CD4-positive, alpha-beta T cell treated with Interleukin-12 subunit alpha and Interleukin-12 subunit beta, for 1 hour (primary cell): ENCODE measurements at places on chromosomes 4 and X.

- DNase-seq, result no peak
Observed at GRCh38 chr4:6595897-6596537, 21.0 kb downstream of the MAN2B2 start.

DNA sequence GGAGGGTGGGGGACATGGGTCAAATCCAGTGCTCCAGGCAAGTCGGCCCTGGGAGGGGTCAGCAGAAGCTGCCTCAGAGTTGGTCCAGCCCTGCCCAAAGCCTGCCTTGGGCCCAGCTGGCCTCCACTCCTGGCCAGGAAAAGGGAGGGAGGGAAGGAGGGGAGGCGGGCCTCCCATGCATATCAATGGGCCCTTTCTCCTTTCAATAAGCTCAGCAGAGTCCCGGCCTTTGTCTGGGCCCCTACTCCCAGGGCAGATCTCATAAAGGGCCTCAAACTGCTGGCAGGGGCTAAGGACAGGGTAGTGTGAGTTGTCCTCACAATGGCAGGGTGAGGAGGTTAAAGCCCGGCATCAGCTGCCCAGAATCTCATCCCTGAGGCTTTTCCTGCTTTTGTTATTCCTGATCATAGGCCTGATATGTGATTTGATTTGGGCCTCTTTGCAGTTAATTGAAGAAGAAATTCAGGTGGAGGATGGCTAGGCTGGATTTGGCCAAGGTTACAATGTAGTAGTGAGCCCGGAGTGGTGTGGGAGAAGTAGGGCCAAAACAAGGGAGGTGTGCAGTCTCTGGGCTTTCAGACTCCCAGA lies 121.1 kb upstream of the ATP6AP2 start:
- no peak for DNase-seq

DNA sequence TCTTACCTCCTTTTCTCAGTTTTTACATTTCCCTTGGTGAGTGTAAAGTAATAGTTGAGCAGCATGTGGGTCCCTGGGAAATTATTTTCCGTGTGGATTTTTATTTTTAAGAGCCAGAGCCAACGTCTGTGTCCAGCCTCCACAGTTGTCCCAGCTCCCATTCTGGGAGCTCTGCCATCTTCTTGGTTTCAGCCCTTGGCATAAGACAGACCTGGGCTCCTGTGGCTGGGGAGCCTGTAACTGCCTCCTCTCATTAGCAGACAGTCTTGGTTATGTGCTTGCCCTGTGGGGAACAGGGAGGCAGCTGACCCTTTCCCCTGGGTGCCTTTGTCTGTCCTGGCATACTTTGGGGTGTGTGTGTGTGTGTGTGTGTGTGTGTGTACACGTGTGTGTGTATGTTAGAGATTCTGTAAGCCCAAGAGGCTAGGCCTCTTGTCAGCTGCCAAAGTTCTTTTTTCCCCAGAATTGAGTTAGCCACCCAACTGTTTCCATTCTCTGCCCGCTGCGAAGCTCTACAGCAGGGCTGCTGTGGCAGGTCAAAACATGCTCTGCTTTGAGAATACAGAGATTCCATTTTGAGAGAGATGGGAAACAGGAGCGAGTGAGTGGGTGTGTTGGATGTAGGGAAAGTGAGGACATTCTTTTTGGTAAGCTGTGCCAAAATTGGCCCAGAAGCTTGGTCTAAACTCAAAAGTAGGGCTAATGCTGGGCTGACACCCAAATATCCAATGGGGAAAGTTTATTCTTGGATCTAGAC lies 140.7 kb downstream of the TMEM164 start:
- DNase-seq, result no peak

DNA sequence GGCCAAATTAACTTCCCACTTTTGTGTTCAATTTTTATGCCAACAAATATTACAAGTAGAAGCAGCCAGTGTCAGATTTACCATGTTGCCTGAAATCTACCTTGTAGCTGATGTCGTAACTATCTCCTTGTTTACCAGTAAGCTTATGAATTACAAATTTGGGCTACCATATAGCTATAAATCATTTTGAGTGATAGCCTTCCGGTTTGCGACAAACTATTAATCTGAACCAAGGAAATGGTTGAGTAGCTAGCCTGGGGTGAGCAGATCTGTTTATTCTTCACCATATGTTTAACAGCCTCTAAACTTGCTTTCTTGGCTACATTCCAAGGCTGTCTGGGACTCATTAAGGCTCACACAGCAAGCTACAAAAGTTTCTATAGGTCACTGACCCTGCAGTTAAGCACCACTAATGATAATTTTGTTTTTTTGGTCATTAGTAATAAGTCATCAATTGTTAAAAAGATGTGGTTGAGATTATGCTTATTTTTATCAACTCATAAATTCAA lies 218.7 kb upstream of the SPOCK3 start:
- DNase-seq, result no peak

GRCh38 chr4:30945586-30945985 lies 225.4 kb downstream of the PCDH7 start:
- no peak for DNase-seq

- no peak for DNase-seq
Observed at GRCh38 chrX:46500054-46500453, 45.2 kb downstream of the ZNF674 start.

- peak; percentile 1 for DNase-seq
Observed at GRCh38 chrX:81377329-81377728, 175.4 kb downstream of the SH3BGRL start.

DNA sequence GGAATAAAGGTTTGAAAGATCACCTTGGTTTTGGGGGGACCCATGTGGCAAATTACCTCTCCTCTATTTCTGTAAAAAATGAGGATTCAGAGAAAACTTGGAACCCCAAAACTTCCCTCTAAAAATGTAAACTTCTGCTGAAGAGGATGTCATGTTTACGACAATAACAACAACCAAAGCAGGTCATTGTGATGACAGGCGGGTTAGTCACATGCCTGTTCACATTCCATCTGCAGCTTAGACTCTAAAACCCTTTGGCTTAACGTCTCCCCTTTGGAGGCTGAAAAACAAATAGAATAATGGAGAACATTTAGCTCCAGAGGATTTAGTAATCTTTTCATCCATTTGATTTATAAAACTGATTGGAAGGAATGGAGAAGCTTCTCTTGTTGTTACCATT lies 75.0 kb upstream of the FAM9C start:
- DNase-seq, result no peak

- DNase-seq, result no peak
Observed at GRCh38 chrX:104420907-104421306, 145.1 kb upstream of the IL1RAPL2 start.

DNA sequence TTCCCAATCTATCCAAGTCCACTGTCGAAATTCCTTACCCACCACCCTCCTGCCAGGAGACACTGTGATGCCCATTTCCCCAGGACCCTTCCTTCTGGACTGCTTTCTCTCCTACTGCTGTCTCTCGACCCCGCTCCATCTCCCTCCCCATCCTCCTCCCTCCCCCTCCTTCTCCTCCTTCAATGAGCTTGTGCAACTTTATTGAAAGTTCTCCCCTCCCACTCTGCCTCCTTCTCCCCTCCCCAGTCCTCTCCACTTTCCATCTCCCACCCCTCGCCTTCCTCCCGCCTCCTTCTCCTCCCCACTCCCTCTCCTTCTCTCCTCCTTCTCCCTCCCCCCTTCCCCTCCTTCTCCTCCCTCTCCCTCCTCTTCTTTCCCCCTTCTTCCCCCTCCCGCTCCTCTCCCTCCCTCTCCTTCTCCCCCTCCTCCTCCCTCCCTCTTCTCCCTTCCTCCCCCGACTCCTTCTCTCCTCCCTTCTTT lies 116.6 kb upstream of the FAT1 start:
- no peak for DNase-seq

DNA sequence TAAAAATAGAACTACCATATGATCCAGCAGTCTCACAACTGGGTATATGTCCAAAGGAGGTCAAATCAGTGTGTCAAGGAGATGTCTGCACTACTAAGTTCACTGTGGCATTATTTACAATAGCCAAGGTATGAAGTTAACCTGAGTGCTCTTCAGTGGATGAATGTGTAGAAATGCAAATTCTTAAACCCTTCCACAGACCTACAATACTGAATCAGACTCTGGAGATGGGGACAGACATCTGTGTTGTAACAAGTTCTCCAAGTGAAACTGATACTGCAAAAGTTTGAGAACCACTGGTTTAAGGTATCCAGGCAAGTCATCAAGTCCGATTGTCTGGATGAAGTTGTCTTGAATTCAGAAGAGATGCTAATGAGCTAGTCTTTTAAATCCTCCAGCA lies 38.5 kb downstream of the SMAD1 start:
- no peak for DNase-seq

- DNase-seq, result no peak
Observed at GRCh38 chr4:155179216-155179615, 29.2 kb upstream of the NPY2R start.

DNA sequence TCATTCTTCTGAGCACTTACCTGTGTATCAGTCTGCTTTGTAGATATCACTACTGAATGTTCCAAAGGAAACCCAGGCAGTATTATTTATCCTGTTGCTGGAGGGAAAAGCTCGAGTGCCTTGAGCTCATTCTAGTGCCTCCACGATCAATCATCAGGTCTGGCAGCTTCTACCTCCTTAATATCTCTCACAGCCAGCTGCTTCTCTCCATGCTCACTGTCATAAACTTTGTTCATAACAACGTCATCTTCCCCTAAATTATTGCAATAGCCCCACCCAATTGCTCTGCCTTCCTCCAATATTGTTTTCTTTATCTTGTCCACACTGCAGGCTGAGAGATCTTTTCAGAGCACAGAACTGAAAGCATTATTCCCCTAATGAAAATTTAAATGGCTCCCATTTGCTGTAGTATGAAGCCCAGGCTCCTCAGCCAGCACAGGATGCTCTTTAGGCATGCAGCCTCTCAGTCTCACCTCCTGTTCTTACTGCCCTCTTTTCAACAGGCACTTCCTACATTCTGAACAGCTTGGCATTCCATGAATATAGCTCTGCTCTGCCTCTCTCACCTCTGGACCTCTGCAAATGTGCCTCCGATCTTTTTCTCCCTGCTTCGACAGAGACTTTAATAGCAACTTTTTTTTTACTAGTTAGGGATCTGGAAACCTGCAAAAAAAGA lies 504.2 kb upstream of the IGFBP7 start:
- DNase-seq, result no peak

GRCh38 chr4:141580523-141580922 lies 55.9 kb upstream of the IL15 start:
- no peak for DNase-seq

DNA sequence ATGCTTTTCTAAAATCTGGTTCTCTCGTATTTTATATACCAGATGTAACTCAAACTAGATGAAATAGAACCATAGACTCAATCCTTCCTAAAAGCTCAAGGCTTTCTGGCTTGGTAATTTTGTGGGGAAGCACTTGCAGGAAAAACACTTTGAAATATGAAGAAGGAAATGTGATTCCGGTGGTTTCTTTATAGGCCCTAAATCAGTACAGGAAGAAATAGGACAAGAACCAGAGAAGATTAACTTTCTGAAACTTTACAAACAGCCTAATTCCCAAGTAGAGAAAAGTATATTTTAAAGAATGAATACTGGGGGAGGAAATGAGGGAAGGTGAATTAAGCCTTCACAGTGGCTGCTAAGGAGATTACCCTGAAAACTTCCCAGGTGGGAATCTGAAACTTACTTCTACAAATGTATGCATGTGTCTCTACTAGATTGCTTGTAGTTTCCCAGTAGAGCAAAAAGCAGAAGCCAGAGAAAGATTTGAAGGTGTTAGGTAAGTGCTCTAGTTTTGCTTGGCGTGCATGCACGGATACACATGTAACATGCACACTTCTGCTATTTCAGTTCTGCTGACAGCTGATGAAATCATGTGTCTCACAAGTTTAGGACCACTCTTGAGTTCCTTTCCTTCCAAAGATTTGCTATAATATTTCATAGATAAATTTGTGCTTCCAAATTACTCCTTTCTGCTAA lies 92.1 kb downstream of the AFF1 start:
- peak; percentile 10 for DNase-seq
